ENCODE measurements at places on chromosomes 5 and 9.

- DNase-seq: no peak
Observed at GRCh38 chr9:107123389-107123788, 159.7 kb upstream of the RAD23B start.

DNA sequence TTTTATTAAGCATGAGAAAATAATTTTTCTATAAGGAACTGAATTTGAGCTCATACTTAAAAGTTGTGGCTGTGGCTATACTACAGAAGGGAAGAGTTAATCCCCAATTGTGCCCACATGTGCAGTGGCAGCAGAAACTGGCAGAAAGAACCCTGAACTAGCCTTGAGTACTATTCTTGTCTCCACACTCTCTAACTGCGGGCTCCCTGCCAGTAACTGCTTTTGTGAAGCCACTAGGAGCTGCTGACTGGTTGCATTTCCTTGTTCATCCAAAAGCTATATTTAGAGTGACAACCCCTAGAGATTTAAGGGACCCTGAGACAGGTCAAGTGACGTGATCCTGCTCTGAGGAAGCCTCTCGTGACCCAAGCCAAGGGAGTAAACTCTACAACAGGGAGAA, 238.6 kb downstream of the ELAVL2 start:
- DNase-seq: no peak

- no peak for DNase-seq
Observed at GRCh38 chr5:139148306-139148705, 49.9 kb downstream of the SIL1 start.

DNA sequence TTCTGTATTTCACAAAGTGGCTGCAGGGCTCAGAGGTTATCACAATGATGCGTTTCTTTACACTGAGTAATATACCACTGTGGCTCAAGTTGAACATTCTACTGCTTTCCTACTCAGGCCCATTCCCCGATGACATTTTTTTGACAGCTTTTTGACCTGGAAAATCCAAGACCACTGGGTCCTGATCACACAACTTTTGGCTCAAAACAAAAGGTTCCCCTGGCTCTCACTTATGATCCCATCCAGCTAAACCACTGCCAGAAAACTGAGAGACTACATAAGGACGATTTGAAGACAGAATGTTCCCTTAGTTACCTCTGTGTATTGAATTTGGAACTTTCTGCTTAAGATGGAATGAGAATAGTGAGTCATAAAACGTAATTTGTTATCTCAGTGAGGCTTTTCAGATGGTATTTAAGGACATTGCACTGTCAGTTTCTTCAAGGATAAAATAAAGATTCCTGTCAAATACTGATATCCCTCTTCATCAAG, 78.0 kb upstream of the FBXL7 start:
- no peak for DNase-seq

GRCh38 chr9:135081264-135081660, 6.2 kb upstream of the OLFM1 start:
- DNase-seq: no peak

- DNase-seq: no peak
Observed at GRCh38 chr5:113800686-113801085, 287.2 kb downstream of the YTHDC2 start.

DNA sequence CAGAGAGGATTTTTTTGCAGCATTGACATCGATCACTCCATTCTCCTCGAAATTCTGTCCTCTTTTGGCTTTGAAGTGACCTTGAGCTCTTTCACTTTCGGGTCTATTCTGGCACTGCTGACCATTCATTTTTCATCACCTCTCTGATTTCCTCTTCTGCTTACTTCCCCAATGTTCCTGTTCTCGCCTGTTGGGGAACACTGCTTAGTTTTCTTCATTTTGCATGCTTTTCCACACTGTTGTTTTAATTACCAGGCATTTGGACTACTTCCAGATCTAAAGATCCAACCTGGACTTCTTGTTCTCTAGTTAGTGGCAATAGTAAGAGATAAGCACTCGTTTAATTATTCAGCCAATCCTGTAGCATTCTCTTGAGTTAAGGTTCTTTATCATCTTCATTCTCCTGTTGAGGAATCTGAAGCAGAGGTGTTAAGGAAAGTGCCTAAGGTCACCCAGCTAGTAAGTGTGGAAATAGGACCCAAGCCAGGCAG, 53.4 kb downstream of the MAN2A1 start:
- no peak for DNase-seq

DNA sequence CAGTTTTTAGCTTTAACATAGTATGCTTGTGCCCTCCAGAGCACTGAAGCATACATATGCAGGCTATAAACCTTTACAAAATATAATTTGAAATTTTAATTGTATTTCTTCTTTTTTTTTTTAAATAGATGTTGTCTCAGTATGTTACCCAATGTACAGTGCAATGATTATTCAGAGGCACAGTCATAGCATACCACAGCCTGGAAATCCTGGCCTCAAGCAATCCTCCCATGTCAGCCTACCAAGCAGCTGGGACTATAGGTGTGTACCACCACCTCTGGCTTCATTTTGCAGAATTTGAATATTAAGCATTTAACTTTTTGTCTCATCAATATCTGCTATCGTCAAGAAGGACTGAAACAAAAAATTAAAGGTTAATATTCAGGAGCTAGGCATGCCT, 16.9 kb upstream of the ZNF782 start:
- no peak for DNase-seq

GRCh38 chr5:139914218-139914807, 118.7 kb downstream of the PSD2 start:
- no peak for DNase-seq

- no peak for DNase-seq
Observed at GRCh38 chr9:126009047-126009446, 261.9 kb downstream of the PBX3 start.

- no peak for DNase-seq
Observed at GRCh38 chr5:6280425-6281100, 97.8 kb downstream of the MED10 start.

Measured in smooth muscle cell of the brain vasculature (primary cell).